Activated CD4-positive, alpha-beta memory T cell treated with anti-CD3 and anti-CD28 coated beads, Interleukin-2, amount 10 ng/mL, durations not matched to agents 7 days and 5 days (primary cell): ENCODE measurements at places on chromosomes 13 and 19. TPM values are rescaled to one million over a fixed set of nuclear protein-coding genes. Genes with fewer than 3 reads are reported as not detected.
A peak's percentile ranks its signal among the peaks of the same experiment; 100 is the strongest.

GRCh38 chr19:29690842-29691241 is 24.2 kb downstream of the C19orf12 start:
- DNase-seq: peak; percentile 67

DNA sequence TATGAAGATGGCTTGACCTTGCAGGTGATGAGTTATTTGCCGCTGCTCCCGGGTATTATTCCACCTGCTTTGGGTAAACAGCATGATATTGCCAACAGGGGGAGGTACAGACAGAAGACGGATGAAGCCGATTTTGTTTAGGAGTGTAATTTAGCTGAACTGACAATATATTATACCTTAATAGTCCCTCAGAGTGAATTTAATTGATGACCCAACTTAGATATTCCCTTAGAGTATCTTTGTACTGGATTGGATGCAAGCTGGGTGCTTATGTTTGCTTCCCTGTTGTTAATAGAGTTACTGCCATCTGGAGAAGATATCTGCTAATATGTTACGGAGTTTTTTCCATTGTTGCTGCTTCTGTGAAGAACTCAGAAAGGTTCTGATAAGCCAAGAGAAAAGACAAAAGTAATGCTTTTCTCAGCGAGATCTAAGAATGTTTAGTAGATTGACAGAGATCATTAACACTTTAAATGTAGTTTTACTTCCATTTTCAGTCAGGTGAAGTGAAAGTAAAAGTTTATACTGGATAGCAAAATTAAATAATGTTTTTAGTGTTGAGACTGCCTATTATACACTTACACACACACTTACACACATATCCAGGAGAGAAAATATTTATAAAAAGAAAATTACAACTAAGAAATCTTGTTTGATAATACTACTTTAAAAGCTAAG is 2220.8 kb upstream of the PCDH20 start:
- no peak for DNase-seq

- DNase-seq: no peak
Measured at GRCh38 chr19:29927944-29928625, 14.0 kb upstream of the URI1 start.

- DNase-seq: peak; percentile 90
Measured at GRCh38 chr19:11814029-11814699, at the start of gene ZNF440. TSS of gene ZNF440 (plus strand) at chr19:11814273. CDS start at chr19:11814448, 175 bp downstream.

DNA sequence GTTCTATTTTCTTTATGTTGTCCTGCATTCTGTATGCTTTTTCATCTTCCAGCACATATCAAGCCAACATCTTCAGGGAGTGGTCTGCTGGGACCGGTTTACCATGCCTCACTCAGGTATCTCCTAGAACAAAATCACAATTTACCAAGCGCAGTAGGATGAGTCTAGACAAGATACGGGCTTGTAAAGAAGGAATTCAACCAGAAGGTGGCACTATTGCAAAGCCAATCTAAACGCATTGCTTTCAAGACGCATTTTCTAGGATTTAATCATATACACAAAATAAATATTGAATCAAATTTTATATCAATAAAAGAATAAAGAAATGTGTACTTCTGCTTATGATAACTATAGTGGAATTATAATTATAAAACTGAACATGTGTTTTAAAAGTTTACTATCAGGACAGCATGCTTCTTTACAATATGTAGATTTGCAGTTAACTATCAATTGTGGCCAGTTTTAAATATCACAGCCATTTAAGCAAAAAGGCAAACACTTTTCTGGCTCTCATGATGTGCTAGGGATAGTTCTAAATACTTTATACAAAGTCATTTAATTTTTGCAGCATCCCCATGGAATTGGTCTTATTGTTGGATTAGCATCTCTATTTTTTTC is 16.1 kb upstream of the TPP2 start:
- peak; percentile 24 for DNase-seq

DNA sequence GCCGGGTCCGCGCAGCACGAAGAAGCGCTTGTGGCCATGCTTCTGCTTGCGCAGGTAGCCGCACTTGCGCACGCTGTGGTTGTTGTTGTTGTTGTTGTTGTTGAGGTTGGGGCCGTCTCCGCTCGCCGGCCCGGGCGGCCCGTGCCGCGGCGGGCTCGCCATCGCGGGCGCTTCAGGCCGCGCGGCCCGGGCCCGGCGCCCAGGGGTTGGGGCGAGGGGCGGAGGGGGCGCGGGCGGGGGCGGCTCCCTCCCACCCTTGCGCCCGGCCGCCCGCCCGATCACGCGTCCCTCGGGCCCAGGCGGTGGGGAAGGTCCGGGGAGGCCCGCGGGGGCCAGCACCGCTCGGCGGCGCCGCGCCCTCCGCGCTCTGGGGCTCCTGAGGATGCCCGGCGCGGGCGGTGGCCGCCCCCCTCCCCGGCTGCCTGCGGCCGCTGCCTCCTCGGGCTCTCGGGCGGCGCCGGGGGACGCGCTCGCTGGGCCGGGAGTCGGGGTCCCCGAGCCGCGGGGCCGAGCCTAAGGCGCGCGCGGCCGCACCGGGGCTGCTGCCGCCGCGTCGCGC is 412 bp downstream of the IRS2 start:
- no peak for DNase-seq

- no peak for DNase-seq
Measured at GRCh38 chr13:56039992-56040391, 1100.7 kb upstream of the PRR20A start.

Gene HTR2A
- total RNA-seq: not detected

Gene IGFL2
- total RNA-seq: not detected

Gene FUZ
- total RNA-seq: 13.7 TPM
